ENCODE measurements at places on chromosomes 7 and 10.

DNA sequence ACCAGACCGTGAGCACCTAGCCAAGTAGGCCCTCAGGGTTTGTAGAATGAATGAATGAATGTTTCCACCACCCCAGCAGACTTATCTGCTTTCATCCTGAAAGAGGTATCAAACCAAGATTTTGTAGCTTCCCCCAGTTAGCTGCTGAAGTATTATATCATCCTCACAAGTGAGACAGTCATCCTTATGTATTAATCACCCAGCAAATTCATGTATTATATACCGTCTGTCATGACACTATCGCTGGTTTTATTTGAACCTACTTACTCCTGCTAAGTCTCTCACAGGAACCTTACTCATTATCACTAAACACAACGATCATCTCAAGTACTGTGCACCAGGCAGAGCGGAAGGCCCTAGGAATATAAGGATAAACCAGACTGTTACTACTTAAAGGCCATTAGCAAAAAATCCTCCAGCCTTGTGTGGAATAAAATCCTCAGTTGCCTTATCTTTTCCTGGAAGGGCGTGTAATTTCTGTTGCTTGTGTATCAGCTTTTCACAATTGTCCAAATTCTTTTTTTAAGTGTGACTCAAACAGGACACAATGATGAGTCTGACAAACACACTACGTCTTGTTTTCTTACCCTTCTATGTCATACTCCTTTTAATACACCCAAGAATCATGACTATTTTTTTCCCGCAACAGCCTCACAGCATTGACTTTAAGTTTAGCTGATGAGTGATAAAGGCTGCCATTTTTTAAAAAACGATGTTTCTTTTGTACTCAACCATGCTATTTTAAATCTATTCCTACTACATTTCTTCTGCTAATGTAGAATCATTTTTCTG, 176.1 kb upstream of the KLF14 start:
- DNase-seq, result no peak

- no peak for DNase-seq
Observed at GRCh38 chr10:71290806-71291527, 28.1 kb upstream of the SLC29A3 start.

DNA sequence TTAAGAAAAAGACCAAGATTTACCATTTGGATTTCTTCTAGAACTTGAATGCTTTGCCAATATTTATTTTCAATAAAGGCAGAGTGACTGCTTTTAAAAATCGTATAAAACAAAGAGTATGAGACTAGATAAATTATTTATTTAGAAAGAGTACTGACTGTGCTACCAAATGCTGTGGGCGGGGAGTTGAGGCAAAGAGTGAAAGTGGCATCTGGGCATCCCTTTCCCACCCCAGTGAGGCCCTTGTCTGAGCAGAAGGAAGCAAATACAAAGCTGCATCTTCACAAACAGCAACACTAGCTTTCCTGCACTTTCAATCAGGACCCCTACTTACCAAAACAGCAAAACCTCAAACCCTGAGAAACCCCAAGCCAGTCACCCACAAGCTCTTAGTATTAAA, 34.9 kb downstream of the ITGB1 start:
- no peak for DNase-seq

DNA sequence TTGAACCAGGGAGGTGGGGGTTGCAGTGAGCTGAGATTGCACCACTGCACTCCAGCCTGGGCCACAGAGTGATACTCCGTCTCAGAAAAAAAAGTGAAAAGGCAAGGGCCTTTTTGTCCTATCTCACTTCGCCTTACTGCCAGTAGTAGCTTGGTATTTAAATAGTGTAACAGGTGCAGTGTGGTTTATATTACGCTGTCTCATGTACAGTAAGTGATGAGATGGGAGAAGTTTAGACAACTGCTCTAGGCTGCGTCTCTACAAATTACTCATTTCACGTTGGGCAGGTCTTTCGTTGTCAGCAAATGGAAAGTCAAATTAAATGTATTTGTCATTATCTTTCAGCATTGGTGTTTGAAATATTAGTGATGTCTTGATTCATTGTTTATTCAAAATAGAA, 15.5 kb upstream of the PFKFB3 start:
- DNase-seq, result no peak

DNA sequence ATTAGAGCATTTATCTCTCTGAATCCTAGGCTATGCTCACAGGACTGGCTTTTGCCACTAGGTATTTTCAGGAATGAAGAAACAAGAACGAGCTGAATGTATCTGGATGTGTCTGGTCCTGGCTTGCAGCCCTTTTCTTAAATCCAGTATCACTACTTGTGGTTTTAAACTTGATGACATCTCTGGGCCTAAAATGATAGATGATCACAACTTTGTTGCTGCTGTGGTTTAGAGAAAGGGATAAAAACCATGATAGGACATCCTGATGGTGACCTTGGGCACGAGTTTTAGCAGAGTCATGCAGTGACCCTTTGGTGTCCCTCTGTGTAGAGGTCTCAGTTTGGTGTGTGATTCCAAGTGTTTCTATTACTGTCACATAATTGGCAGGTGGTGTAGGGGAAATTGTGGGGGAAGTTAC, 31.7 kb upstream of the SEMA3C start:
- no peak for DNase-seq

GRCh38 chr7:451255-452225, 68.1 kb downstream of the PDGFA start:
- DNase-seq, result peak; percentile 65

GRCh38 chr10:62658516-62658915, 146.0 kb upstream of the ADO start:
- DNase-seq, result no peak

DNA sequence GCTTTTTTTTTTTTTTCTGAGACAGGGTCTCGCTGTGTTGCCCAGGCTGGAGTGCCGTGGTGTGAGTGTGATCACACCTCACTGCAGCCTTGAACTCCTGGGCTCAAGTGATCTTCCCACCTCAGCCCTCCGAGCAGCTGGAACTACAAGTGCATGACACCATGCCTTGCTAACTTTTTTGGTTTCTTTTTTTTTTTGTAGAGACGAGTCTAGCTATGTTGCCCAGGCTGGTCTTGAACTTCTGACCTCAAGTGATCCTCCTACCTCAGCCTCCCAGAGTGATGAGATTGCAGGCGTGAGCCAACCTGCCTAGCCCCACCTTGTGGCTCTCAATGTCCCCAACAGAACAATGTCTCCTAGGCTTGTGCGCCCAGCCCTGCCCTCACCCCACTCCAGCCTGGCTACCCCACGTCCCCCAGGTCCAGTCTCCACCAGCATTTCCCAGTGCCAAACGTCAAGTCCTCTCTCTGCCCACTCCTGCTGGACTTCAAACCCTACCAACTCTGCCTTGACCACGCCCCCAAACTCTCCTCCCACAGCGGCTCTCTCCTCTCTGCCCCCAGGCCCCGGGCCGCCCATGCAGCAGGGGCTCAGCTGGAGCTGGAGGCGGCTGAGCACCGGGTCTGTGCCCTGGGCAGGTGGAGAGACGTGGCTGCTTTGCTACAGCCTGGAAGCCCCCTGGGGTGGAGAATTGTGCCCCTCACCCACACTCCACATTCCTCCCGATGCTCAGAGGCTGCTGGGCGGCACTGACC, 18.9 kb downstream of the BHLHA15 start:
- DNase-seq, result peak; percentile 63

DNA sequence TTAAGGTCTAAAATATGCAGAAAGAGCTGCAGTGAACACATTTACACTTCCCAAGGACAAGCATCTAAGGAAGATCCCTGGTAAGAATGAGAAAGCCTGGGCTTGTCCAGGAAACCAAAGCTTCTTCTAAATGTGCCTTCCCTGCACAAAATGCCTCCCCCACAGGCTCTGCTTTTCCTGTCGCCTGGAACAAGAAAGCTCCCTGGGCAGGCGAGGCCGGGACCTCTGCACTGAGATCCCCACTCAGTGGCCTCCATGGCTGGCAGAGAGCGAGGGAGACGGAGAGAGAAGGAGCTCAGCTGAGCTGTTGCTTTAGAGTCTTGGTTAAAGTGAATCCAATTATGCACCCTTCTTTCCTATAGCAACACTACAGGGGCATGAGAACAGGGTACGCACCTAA, 75.6 kb downstream of the AMZ1 start:
- no peak for DNase-seq

DNA sequence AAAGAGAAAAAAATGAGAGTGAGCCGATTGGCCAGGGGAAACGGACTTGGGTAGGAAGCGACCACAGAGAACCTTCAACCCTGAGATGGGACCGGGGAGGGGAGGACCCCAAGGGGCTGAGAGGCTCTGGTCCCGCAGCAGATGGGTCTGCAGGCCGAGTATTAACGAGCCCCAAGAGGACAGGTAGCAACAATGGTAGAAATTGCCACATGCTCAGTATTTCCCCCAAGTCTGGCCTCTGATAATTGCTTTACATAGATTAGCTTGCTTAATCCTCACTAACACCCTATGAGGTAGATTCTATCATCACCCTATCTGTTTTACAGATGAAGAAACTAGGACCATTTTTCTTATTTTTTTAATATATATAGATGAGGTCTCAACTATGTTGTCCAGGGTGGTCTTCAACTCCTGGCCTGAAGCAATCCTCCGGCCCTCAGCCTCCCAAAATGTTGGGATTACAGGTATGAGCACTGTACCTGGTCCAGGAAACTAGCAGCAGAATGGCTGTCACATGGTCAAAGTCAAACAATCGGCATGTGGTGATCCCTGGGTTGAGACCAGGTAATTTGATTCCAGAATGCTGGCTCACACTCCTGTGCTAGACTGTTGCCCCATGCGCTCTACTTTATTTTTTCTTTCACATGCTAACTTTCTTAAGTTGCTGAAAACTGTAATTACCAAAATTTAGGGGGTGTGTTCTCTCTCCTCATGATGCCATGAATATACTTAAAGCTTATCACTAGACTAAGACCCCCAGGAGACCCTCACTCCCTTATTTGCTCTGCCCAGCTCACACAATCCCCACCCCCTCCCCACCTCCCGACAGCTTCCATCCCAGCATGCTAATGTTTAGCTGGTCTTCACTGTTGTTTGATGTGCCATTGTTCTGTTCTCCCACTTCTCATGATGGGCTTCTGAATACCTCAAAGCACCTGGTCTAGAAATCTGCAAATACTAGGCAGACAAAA, 67.9 kb upstream of the AFAP1L2 start:
- DNase-seq, result peak; percentile 20

GRCh38 chr7:155203882-155204691, 93.6 kb upstream of the INSIG1 start:
- DNase-seq, result no peak

GRCh38 chr10:75967491-75967890, 536.1 kb downstream of the LRMDA start:
- DNase-seq, result peak; percentile 38

DNA sequence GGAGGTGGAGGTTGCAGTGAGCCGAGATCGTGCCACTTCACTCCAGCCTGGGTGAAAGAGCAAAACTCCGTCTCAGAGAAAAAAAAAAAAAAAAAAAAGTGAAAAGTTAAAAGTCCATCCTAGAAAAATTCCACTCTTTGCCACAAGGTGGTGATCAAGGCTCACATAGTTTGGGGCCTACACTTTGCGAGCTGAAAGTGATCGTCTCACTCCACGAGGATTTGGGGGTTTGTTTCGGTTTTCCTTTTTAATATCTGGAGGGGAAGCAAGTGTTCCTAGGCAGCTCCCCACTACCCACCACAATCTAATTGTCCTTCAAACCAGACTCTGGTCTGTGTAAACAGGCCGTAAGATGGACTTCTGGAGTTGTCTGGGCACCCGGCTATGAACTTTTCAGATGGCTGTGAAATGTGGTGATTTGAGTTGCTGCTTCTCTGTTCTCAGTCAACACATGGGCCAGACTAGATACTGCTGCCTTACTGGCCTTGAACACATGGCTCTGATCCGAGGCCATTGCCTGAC, 27.1 kb downstream of the PRLHR start:
- peak; percentile 39 for DNase-seq

DNA sequence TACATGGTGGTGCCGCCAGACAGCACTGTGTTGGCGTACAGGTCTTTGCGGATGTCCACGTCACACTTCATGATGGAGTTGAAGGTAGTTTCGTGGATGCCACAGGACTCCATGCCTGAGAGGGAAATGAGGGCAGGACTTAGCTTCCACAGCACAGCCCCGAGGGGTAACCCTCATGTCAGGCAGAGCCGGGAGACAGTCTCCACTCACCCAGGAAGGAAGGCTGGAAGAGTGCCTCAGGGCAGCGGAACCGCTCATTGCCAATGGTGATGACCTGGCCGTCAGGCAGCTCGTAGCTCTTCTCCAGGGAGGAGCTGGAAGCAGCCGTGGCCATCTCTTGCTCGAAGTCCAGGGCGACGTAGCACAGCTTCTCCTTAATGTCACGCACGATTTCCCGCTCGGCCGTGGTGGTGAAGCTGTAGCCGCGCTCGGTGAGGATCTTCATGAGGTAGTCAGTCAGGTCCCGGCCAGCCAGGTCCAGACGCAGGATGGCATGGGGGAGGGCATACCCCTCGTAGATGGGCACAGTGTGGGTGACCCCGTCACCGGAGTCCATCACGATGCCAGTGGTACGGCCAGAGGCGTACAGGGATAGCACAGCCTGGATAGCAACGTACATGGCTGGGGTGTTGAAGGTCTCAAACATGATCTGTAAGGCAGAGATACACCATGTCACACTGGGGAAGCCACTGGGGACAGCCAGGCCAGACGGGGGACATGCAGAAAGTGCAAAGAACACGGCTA, 104.6 kb upstream of the TNRC18 start:
- DNase-seq, result peak; percentile 36

- no peak for DNase-seq
Observed at GRCh38 chr7:43037531-43037930, 74.9 kb upstream of the HECW1 start.

- no peak for DNase-seq
Observed at GRCh38 chr7:73907554-73908122, 46.7 kb downstream of the TMEM270 start.

GRCh38 chr10:4825868-4826791, at the start of gene AKR1E2:
AKR1E2 (plus strand) TSS chr10:4826207; CDS start chr10:4826325, 118 bp downstream.
- DNase-seq, result peak; percentile 89

DNA sequence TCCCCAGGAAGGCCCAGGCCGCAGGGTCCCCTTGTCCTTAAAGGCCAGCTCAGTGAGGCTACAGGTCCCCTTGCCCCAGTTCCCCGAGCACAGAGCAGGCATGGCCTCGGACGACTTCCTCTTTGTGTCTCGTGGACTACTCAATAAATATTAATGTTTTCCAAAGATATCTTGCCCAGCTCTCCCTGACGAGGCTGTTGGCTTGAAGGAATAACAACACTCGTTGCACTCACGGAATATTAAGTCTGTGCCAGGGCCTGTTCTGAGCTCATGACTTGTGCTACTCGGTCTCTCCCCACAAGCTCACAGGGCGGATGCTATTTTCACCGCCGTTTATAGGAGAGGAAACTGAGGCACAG, 68.2 kb downstream of the CUX1 start:
- no peak for DNase-seq

- DNase-seq, result no peak
Observed at GRCh38 chr10:60394446-60394845, 4.8 kb upstream of the ANK3 start.

DNA sequence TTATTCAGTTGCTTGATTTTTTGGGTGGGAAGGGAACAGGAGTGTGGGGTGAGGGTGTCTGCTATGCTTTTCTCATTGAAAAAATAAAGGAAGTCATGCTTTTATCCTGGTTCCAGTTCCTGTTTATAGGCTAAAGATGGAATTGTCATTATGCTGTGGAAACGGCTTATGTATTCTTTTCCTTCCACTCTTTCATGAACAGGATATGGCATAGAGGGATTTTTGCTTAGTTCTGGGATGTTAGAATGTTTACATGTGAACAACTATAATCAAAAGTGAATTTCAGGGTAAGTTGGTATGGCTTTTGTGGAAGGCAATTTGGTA, 35.9 kb upstream of the PTPN12 start:
- DNase-seq, result no peak

GRCh38 chr7:40903872-40904271, 769.1 kb downstream of the SUGCT start:
- DNase-seq, result no peak
